NCI-H1417 treated with DMSO at 0.1 percent for 48 hours (cell line): ENCODE measurements at places on chromosomes 16 and 17.

DNA sequence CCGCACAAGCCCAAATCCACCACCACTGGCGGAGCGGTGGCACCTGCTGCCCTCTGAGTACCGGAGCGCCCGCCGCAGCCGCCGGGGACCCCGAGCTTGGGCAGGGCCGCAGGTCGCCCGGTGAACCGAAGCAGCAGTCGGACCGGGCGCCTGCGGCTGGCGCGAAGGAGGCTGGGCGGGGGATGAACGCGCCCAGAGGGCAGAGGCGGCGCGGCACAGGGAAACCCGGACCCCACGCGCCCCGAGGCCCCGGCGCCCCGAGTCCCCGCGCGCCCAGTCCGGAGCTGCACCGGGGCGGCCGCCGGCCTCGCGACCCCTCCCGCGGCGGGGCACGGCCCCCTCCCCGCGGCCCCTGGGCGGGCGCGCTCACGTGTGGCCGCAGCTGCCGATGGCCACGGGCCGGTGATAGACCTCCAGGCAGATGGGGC is 393 bp downstream of the RNF166 start:
- DNase-seq, result no peak

DNA sequence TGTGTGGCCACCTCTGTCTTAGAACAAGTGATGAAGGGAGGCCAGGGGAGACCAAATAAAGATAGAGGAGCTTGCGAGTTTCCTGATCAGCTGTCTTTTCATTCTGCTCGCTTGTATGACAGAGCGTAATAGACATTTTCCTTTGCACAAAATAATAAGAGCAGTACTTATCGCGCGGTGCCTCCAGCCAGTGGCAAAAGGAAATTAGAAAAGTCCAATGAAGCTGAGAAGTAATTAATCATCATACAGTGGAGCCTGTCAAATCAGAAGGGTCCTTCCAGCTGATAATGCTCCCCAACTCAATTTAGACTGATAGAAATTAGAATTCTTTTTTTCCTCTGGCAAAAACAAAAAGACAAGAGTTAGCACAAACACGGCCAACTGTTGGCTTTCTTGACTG is 307.0 kb upstream of the IRX5 start:
- no peak for DNase-seq

- no peak for DNase-seq
Measured at GRCh38 chr16:72240466-72240865, 68.5 kb upstream of the PMFBP1 start.

DNA sequence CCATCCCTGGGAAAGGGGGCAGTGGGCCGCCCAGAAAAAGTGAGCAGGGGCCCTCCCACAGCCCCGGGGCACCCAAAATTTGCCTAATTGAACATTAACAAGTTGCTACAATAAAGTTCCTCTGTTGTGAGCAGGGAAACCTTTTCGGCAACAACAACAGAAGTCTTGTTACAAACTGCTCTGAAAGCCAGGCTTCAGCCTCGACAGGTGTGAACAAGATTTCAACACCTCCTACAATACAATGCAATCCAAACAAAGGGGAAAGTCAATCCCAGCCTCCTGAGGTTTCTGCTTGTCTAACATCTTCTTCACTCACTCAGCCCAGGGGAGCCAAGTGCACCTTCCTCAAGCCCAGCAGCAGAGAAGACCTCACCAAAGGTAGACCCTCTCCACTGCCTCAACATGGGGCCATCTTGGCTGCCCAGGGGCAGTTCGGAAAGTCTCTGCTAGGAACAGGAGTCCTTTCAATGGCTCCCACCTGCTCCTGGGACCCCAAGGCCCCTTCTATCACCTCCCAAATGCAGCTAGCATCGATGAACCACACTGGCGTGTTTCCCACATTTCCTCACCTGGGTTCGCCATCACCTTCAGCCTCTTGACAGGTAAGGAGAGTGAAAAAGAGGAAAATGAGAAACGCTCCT is 19.1 kb downstream of the ZFHX3 start:
- no peak for DNase-seq

DNA sequence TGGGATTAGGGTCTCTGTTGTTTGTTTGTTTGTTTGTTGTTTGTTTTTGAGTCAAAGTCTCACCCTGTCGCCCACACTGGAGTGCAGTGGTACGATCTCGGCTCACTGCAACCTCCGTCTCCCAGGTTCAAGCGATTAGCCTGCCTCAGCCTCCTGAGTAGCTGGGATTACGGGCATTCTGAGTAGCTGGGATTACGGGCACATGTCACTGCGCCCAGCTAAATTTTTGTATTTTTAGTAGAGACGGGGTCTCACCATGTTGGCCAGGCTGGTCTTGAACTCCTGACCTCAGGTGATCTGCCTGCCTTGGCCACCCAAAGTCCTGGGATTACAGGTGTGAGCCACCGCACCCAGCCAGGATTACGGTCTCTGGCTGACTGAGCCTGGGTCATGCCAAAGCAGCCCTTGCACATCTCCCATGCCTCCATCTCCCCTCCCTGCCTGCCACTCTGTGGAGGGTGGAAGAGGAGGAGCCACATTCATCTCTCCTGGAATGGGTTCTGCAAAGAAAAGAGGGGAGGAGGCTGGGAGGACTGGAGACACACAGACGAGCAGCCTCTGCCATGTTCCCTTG is 59.2 kb downstream of the BEAN1 start:
- DNase-seq, result no peak

- no peak for DNase-seq
Measured at GRCh38 chr17:4104506-4104905, 38.3 kb downstream of the ZZEF1 start.

- no peak for DNase-seq
Measured at GRCh38 chr16:5928476-5929065, 831.0 kb upstream of the EEF2KMT start.

DNA sequence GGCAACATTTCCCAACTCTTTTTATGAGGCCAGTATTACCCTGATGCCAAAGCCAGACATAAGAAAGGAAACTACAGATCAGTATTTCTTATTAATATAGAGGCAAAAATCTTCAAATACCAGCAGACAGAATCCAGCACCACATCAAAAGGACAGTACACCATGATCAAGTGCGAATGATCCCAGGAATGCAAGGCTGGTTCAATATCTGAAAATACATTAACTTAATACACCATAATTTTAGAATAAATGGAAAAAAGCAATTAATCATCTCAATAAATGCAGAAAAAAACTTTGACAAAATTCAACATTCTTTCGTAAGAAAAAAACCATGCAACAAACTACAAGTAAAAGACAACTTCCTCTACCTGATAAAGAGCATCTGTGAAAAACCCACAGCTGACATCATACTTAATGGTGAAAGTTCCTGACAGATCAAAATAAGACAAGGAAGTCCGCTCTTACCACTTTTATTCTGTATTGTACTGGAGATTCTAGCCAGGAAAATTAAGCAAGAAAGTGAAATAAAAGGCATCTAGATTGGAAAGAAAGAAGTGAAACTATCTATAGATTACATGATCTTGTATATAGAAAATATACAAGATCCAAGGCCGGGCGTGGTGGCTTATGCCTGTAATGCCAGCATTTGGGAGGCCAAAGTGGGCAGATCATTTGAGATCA is 26.4 kb upstream of the MAPK3 start:
- DNase-seq, result no peak

DNA sequence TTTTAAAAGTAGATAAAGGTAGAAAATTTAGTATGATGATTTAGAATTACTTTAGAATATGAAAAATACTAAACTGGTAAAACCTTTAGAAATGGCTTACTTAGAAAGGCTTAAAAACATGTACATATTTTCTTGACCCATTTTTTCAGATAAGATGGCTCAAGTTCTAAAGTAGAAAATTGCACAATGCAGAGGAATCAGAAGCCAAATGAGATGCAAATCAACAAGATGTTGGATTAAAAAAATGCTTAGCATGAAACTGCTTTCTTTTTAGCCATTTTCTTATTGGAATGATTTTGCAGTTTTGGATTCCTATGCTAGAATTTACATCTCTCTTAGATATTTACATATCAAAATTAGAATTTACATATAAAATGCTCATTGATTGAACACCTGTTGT is 1.5 kb upstream of the KRTAP3-1 start:
- no peak for DNase-seq

GRCh38 chr17:5138616-5139457 is 23.0 kb downstream of the USP6 start:
- no peak for DNase-seq

- DNase-seq, result no peak
Measured at GRCh38 chr16:24117680-24118079, 138.5 kb upstream of the CACNG3 start.

DNA sequence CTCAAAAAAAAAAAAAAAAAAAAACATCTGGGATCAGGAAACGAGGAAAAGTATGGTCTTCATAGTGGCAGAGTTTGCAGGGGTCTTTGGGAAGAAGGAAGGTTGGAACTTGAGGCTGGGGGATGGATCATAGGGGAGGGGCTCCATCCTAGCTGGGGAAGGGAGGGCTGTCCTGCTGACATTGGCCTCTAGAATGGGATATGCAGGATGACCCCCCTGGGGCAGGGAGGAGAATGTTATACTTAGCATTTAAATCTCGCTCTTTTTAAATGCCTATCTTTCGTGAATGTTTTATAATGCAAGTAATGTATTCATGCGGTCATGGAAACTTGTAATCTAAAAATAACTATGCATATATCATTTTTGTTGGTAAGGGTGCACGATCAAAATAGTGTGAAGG is 33.2 kb downstream of the TMEM235 start:
- no peak for DNase-seq

DNA sequence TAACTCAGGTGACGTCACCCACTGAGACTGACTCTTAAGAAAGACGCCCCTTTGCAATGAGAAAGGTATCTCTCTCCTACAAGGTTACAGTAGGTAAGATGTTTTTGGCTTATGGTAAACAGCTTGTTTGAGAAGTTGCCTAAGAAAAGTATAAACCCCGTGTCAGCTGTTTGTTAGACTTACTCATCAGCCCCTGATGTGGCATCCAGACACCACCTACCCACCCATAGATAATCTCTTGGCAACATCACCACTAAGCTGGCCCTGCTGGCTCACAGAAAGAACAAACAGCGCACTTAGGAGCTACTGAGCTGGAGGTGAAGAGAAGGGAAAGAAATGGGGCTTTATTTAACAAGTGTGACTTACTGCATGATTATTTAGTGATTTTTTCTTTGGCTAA is 121.0 kb downstream of the PARN start:
- DNase-seq, result no peak

DNA sequence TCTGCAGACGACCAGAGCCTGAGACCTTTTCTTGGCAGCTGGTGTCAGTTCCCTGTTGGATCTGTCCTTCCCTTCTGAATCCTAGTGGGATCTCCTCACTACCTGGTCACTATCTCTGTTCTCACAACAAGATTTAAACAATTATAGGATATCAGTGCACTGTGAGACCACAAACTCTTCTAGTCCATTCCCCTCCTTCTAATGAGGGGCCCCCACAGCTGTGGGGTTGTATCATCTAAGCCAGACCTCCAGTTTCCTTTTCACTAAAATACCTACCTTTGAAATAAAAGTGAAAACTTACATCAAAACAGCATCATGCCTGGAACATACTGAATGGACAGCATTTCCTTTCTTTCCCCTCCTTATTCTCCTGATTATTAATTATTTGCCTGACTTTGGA is 233.2 kb downstream of the PRKCA start:
- DNase-seq, result no peak

DNA sequence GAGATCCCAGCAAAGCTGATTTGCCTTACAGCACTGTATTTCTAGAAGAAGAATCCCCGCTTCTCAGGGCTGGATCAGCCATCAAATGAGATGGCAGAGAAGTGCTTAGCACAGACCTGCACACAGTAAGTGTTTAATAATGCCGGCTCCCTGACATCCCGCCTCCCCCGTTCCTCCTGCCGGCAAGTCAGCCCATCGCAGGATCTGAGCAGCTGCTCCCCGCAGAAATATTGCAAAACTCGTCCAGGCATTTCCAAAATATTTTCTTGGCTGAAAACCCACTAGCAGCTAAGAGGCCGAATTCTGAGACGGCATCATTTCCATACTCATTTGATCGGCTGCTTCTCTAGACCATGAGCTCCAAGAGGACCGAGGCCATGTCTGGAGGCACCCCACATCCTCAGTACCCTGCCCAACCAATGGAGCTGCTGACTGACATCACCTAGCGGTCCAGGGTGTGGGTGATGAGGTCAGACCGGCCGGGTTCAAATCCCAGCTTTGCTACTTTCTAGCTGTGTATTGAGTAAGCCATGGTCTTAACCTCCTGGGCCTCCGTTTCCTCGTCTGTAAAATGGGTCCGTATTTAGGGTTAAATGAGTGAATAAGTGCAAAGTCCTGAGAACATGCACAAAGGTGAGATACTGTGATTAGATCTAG is 251.5 kb downstream of the KATNIP start:
- DNase-seq, result no peak

DNA sequence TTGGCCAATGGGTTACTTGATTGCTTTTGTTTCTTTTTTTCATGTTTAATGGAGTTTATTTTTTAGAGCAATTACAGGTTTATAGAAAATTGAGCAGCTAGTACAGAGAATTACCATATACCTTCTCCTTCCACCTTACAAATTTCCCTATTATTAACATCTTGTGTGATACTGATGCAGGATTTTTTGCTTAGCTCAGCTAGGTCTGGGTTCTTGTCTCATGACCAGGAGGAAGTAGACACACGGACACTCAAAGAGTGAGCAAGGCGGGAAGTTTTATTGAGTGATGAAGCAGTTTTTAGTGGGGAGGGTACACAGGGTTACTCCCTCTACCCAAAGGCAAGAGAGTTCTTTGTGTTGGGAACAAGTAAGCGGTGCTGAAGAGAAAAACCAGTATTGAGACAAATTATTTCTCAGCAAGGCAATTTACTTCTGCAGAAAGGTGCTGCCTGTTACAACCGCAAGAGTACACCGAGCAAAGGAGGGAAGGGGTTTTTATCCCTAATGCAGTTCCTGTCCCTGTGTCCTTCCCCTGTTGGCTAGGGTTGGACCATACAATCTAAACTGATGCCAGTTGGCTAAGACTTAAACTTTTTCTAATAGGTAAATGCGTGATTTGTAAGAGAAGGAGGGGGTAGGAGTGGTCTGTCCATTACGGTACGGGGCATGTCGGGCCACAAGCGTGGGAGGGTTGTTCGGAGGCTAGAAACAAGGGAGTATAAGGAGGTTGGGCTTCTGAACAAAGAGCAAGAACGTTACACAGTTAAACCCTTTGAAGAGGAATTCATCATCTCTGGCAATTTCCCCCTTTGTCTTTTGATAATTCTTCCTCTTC is 26.9 kb downstream of the SEC14L1 start:
- DNase-seq, result no peak

- DNase-seq, result no peak
Measured at GRCh38 chr16:4673387-4674046, 19.8 kb upstream of the NUDT16L1 start.

DNA sequence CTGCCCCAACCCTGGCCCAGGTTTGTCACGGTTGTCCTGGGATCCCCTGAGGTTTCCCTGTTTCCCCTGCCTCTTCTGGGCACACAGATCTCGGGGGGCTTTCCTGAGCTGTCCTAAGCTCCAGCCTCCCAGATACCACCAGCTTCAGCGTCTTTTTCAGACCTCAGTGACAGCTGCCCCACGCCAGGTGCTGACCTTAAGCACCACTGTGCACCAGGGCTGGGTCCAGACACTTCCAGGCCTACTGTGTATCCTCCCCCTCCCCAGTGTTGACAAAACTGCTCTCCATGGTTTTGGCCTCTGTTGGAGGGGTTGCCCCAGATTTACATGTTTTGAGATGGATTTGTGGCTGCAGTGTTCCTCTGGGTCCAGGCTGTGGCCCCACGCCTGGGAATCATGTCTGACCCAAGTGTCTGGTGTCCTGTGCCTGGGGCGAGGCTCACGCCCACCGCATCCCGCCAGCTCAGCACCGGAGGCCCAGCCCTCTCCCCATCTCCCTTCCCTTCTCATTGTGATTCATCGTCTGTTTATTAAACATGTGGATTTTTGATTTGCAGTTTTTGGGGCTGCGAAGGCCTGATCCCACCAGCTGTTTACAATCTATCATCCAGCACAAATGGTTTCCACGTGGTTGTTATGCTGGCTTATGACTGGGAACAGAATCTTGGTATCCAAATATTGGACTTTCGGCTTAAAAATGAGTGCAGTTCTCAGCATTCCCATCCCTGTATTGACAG is 82.1 kb downstream of the METRNL start:
- no peak for DNase-seq
